ENCODE measurements at places on chromosomes 3 and 15. TPM values are rescaled to one million over a fixed set of nuclear protein-coding genes. Genes with fewer than 3 reads are reported as not detected.

GRCh38 chr3:71238355-71238757, 345.2 kb downstream of the FOXP1 start:
- no peak overlapping the region for H3K27ac ChIP-seq
- H3K4me3 ChIP-seq = no peak overlapping the region
- H3K27me3 ChIP-seq = no peaks in the 10 kb centered on the region
- H3K4me1 ChIP-seq = no peaks in the 10 kb centered on the region

Gene ZCWPW2
- 1.2 TPM for total RNA-seq

Gene CHCHD4
- total RNA-seq = 5.9 TPM

- H3K36me3 ChIP-seq = no peaks in the 10 kb centered on the region
- H3K4me1 ChIP-seq = no peaks in the 10 kb centered on the region
- no peak for DNase-seq
- H3K4me3 ChIP-seq = no peak overlapping the region
Measured at GRCh38 chr3:10627884-10628572, 122.6 kb upstream of the ATP2B2 start.

DNA sequence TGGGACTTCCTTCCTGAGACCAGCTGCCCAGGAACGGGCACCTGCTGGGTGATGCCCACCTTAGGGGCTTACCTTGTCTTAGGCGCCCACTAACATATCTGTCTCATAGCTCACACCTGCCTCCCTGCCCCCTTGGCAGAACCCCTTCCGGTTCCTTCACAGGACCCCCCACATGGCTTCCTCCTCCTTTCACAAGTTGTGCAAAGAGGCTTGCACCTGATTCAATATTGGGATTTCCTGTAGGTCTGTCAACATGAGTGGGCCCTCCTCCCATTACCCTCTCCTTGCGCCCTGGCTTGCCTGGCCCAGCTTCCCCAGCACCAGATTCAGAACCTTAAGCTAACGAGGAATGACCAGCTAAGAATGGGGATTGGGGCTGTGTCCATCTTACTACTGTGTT, 633 bp downstream of the THPO start:
- H3K4me1 ChIP-seq = peaks cover 7% of the 10 kb centered on the region
- H3K27me3 ChIP-seq = no peaks in the 10 kb centered on the region
- no peak overlapping the region for H3K4me3 ChIP-seq

GRCh38 chr3:9111866-9112265, 137.6 kb downstream of the SRGAP3 start:
- H3K4me1 ChIP-seq = no peaks in the 10 kb centered on the region
- H3K27ac ChIP-seq = no peak overlapping the region
- H3K4me3 ChIP-seq = no peak overlapping the region
- no peak for DNase-seq

Gene MKRN2OS
- total RNA-seq = 3.9 TPM

GRCh38 chr3:72515941-72516340, 332.3 kb downstream of the SHQ1 start:
- H3K27me3 ChIP-seq = no peaks in the 10 kb centered on the region
- DNase-seq = no peak
- no peak overlapping the region for H3K27ac ChIP-seq
- no peaks in the 10 kb centered on the region for H3K4me1 ChIP-seq
- no peaks in the 10 kb centered on the region for H3K36me3 ChIP-seq

- H3K27me3 ChIP-seq = no peaks in the 10 kb centered on the region
- H3K4me1 ChIP-seq = no peaks in the 10 kb centered on the region
- H3K4me3 ChIP-seq = no peak overlapping the region
- no peak for DNase-seq
Measured at GRCh38 chr15:91698241-91698640, 155.3 kb upstream of the SLCO3A1 start.

Gene FGF7
- 1.7 TPM for total RNA-seq

Gene BCL2A1
- total RNA-seq = 1.0 TPM

GRCh38 chr3:157240408-157240807, 80.5 kb upstream of the CCNL1 start:
- no peaks in the 10 kb centered on the region for H3K36me3 ChIP-seq
- no peak for DNase-seq
- H3K4me3 ChIP-seq = no peak overlapping the region
- no peak overlapping the region for H3K27ac ChIP-seq
- H3K27me3 ChIP-seq = no peaks in the 10 kb centered on the region
- H3K4me1 ChIP-seq = no peaks in the 10 kb centered on the region

Gene RBP2
- total RNA-seq = not detected

GRCh38 chr3:152047465-152047864, 174.0 kb downstream of the SUCNR1 start:
- no peaks in the 10 kb centered on the region for H3K4me1 ChIP-seq
- H3K4me3 ChIP-seq = no peak overlapping the region
- no peaks in the 10 kb centered on the region for H3K27me3 ChIP-seq
- no peaks in the 10 kb centered on the region for H3K36me3 ChIP-seq
- no peak overlapping the region for H3K27ac ChIP-seq
- no peak for DNase-seq

GRCh38 chr15:50265620-50266019, at the start of gene HDC:
Gene HDC (minus strand): TSS chr15:50265726. CDS start chr15:50265623, 103 bp downstream.
- H3K27ac ChIP-seq = no peak within 1 kb of the TSS
- no peak within 1 kb of the TSS for H3K4me3 ChIP-seq
- no peaks in the 10 kb centered on the region for H3K36me3 ChIP-seq
- no peak for DNase-seq
- no peaks in the 10 kb centered on the region for H3K4me1 ChIP-seq

DNA sequence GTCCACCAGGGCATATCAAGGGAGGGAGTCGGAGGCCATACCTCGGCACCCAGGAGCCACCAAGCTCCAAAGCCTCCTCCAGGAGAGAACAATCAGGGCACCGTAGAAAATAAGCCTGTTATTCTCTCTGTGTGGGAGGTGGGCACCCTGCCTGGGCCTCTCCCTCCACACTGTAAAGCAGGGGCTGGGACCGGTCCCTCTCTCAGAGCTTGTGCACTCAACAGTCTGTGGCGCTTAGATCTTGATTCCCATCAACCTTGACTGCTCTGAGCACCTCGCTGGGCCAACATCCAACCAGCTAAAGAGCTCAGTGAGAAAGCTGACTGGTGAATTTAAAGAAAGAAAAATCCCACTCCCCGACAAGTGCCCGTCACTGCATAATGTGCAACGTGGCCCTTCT, 53.0 kb downstream of the PCSK6 start:
- no peaks in the 10 kb centered on the region for H3K27me3 ChIP-seq
- H3K36me3 ChIP-seq = no peaks in the 10 kb centered on the region
- H3K4me1 ChIP-seq = peaks cover 7% of the 10 kb centered on the region
- H3K27ac ChIP-seq = no peak overlapping the region

DNA sequence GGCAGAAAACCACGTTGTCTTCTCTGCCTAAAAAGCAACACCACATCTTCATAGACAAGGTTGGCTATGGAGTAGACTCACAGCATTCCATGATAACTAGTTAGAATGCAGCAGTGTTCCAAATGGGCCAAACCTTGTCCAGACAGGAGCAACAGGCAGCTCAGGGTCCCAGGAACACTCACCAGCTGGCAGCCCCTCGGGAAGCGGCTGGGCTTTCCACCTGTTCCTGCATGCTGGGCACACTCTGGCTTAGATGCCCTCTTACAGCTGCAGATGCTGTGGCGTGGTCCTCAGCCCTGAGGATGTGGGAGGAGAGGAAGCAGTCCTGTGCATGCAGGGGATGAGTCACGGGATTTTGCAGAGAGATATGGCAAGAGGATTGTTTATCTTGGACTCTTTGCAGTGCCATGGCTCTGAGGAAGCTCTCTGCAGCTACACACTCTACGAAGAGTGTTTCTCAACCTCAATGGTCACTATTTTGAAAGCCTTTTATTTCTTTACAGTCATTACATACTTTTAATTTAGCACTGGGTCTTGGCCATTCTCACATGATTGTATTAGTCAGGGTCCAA, 11.3 kb downstream of the NRROS start:
- no peak overlapping the region for H3K27ac ChIP-seq
- H3K27me3 ChIP-seq = no peaks in the 10 kb centered on the region
- no peak for DNase-seq
- no peak overlapping the region for H3K4me3 ChIP-seq

Gene USP13
- 5.6 TPM for total RNA-seq

- no peaks in the 10 kb centered on the region for H3K27me3 ChIP-seq
- no peak for DNase-seq
- no peak overlapping the region for H3K4me3 ChIP-seq
Measured at GRCh38 chr3:9408061-9408460, 10.6 kb downstream of the SETD5 start.

Gene ITGA11
- total RNA-seq = 0.54 TPM

DNA sequence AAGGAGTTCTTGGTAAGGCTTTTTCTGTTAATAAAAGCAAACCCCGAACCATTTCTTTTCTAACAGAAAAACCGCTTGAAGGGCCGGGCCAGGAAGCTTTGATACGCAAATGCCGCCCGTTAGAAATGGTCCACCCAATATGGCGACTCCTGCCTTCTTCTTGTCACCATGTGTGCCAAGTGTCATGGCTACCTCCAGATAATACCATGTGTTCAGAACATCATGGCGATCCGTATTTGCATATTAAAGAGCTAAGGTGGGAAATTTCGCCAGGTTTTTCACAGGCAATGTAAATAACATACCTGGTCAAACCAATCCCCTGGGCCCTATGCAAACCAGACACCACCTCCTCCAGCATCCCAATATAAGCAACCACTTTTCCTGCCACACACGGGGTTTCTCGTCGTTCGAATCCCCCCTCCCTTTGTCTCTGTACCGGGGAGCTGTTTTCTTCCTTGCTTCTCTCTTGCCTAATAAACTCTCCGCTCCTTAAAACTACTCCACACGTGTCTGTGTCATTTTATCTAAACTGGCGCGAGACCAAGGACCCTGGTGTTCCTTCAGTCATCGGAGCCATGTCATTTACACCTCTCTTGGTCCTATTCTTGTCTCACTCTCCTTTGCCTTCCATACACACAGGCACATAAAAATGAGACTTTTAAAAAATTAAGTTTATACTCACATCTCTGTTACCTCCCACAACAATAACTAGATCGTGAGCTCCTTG, 34.5 kb downstream of the NCEH1 start:
- no peak for DNase-seq
- no peaks in the 10 kb centered on the region for H3K36me3 ChIP-seq
- H3K4me1 ChIP-seq = no peaks in the 10 kb centered on the region
- no peak overlapping the region for H3K4me3 ChIP-seq
- H3K27ac ChIP-seq = no peak overlapping the region
- H3K27me3 ChIP-seq = no peaks in the 10 kb centered on the region

DNA sequence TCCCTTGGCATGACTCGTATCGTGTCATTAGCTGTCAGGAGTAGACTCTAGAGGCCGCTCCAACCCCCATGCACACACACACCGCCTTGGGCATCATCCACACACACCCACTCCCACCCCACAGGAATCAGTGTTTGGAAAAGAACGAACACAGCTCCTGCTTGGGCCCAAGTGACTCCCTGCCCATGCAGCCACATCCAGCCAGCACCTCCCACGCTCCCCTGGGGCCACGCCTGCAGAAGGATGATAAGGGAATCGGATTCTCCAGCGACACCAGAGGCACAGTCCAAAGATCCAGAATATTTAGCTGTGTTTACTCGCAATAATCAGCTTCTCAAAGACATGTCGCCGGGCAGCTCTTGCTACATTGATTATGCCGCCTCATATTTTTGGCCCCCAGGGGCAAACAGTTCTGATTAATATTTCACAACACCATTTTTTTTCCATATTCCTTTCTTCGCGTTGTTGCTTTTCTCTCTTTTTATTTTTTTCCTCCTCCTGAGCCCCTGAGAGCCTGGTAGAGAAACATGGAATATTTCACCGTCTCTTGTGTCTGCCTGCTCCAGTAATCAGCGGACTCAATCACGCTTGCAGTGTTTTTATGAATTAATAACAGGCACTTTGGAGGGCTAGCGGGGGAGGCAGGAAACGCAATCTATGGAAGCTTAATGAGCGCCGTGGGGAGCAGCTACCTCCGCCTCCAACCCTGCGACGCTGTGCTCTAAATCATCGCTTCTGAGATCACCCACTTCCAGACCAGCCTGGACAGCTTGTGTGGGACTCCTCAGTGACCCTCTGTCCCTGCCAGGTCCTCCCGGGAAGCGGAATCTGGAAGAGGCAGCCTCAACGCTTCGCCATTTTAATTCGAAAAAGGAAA, 221.4 kb downstream of the TLE3 start:
- H3K4me1 ChIP-seq = no peaks in the 10 kb centered on the region
- DNase-seq = no peak
- no peak overlapping the region for H3K4me3 ChIP-seq
- H3K36me3 ChIP-seq = no peaks in the 10 kb centered on the region
- H3K27ac ChIP-seq = no peak overlapping the region

DNA sequence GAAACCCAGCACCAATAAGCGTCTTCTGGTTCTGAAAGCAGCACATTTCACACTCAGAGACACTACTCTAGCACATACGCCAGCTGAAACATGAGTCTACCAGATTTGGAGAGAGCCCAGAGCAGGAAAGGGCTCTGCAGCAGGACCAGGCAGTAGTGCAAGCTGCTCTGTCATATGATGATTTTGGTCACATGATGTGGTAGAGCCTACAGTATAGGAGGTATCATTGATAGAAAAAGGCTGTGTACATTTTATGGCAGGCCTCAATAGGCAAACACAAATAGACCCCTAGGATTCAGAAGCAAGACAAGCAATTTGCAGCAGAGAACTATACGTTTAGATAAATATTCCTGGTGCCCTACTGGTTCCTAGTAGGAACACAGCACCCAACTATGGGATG, 58.2 kb downstream of the QTRT2 start:
- no peak for DNase-seq
- no peaks in the 10 kb centered on the region for H3K27me3 ChIP-seq
- no peak overlapping the region for H3K4me3 ChIP-seq
- H3K36me3 ChIP-seq = no peaks in the 10 kb centered on the region
- H3K27ac ChIP-seq = no peak overlapping the region
- no peaks in the 10 kb centered on the region for H3K4me1 ChIP-seq

DNA sequence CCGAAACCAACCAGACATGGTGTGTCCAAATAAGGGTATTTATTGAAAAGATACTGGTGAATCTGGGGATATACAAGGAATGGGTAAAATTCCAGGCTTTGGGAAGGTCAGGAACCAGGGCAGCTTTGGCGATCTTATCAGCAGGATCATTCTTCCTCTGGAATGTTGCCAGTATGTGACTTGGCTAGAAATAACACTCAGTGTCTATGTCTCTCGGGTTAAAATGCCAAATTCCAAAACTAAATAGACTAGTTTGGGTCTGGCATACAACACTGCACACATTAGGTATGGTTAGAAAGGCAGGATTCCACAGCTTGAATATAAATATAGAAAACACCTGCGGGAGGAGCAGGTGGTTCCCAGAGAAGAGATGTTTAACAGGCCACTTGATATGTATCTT, 220.2 kb upstream of the CD96 start:
- DNase-seq = no peak
- peaks cover 2% of the 10 kb centered on the region for H3K27me3 ChIP-seq
- no peak overlapping the region for H3K27ac ChIP-seq
- H3K4me3 ChIP-seq = no peak overlapping the region

Data from pancreas (tissue), 10 donors.